ENCODE measurements at places on chromosomes 13 and 19. TPM values are rescaled to one million over a fixed set of nuclear protein-coding genes. Genes with fewer than 3 reads are reported as not detected.

KLK4 gene
- total RNA-seq: 0.84 TPM

DNA sequence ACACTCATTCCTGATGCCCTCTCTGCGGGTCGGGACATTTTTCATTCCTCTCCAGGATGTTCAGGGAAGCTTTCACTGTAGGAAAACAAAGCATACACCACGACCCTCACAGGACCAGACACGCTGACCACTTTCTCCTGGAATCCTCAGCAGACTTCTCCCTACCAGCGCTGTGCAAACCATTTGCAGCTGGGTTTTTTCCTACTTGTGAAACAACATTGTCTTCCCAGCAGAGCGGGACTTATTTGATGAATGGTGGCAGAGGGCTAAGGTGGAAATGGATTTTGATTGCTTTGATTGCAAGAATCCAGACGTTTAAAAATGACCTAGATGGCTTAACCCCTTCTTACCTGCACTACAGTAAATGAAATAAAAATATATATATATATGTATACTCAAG lies 265.9 kb downstream of the TBC1D4 start:
- H3K4me3 ChIP-seq: no peak overlapping the region
- peaks cover 14% of the 10 kb centered on the region for H3K27me3 ChIP-seq

PSG2 gene
- not detected for total RNA-seq

DNA sequence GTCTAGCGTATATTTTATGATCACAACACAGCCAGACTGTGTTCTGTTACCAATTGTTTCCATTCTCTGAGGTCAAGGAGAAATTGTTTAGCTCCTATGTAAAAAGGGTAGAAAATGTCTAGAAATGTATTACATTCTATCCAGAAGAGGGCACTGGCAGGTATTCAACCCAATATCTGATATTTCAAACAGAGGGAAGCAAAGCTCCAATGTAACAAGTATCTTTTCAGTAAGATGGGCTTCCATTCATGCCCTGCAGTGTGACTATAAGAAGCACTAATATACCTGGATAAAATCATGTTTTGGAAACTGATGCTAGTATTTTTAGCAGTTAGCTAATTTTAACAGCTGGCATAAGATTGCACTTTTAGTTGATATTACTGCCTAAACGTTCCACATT lies 312.7 kb downstream of the FGF14 start:
- DNase-seq: no peak
- H3K4me1 ChIP-seq: no peaks in the 10 kb centered on the region
- no peak overlapping the region for H3K27ac ChIP-seq
- no peak overlapping the region for H3K4me3 ChIP-seq
- H3K27me3 ChIP-seq: no peaks in the 10 kb centered on the region

GRCh38 chr19:36059180-36059910 lies 4.6 kb downstream of the WDR62 start:
- peaks cover 22% of the 10 kb centered on the region for H3K4me1 ChIP-seq
- no peak for DNase-seq
- H3K36me3 ChIP-seq: peaks cover 11% of the 10 kb centered on the region

CD33 gene
- 3.1 TPM for total RNA-seq

- DNase-seq: no peak
- no peak overlapping the region for H3K4me3 ChIP-seq
- H3K36me3 ChIP-seq: no peaks in the 10 kb centered on the region
- no peaks in the 10 kb centered on the region for H3K27me3 ChIP-seq
- no peak overlapping the region for H3K27ac ChIP-seq
Observed at GRCh38 chr13:61110732-61111131, 304.9 kb downstream of the PCDH20 start.

GRCh38 chr19:9720541-9720940 lies 45.6 kb upstream of the ZNF562 start:
- DNase-seq: no peak
- no peaks in the 10 kb centered on the region for H3K27me3 ChIP-seq
- no peaks in the 10 kb centered on the region for H3K36me3 ChIP-seq
- no peak overlapping the region for H3K27ac ChIP-seq
- H3K4me3 ChIP-seq: no peak overlapping the region

DNA sequence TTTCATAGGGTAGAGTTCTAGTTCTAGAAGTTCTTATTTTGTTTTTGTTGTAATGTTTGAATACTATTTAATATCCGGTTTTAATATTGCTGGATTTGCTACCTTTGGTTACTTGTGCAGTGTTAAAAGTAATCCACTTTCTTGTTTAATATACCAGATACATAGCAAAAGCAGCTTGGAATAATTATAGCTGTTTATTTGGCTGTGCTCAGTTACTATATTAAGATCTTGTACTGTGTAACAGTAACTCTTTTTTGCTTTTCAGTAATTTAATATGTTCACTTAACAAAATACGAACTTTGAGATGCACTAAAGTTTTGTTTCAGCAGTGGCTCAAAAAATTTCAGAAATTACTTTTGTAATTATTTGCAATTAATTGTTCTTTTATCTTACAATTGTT lies 50.9 kb downstream of the AKAP11 start:
- H3K36me3 ChIP-seq: no peaks in the 10 kb centered on the region
- no peaks in the 10 kb centered on the region for H3K27me3 ChIP-seq
- H3K4me1 ChIP-seq: no peaks in the 10 kb centered on the region
- no peak overlapping the region for H3K4me3 ChIP-seq
- no peak for DNase-seq
- H3K27ac ChIP-seq: no peak overlapping the region

All from HCT116 (cell line).